ENCODE measurements at places on chromosomes 7 and 10.

- no peak for DNase-seq
Observed at GRCh38 chr10:130141878-130142277, 5.7 kb downstream of the GLRX3 start.

GRCh38 chr7:108455998-108456677, at the start of gene NRCAM:
NRCAM (minus strand) TSS chr7:108456436; CDS start chr7:108240064, 216,372 bp downstream.
- DNase-seq: peak; percentile 96

DNA sequence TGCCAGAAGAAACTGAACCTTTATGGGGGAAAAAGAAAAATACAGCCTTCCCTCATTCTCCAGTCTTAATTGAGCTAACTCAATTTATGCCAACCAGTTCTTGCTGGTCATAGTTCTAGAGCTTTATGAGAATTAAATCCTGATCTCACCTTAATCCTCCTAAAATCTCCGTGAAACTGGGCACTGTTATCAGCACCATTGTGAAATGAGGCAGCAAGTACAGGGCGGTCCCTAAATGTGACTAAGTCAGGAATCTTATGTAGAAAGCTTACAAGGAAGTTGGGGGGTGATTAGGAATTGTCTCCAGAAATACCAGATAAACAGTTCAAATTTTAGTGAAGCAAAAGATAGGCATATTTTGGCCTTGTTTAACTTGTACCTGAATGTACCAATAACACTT, 10.7 kb upstream of the INSYN2A start:
- DNase-seq: no peak

- no peak for DNase-seq
Observed at GRCh38 chr10:48199580-48200377, 74.7 kb downstream of the FRMPD2 start.

Measured in NCI-H1105 (cell line).